Mononuclear cell (primary cell): ENCODE measurements at places on chromosomes 16 and 17. TPM values are rescaled to one million over a fixed set of nuclear protein-coding genes. Genes with fewer than 3 reads are reported as not detected.

The CNGB1 gene
- total RNA-seq = not detected

The TRIM16 gene
- 5.5 TPM for total RNA-seq

The CPNE7 gene
- 0.52 TPM for total RNA-seq

The OR1A2 gene
- total RNA-seq = not detected

The KRT12 gene
- total RNA-seq = not detected

The PDILT gene
- total RNA-seq = not detected

The CDR2 gene
- 89.8 TPM for total RNA-seq

The TBC1D28 gene
- not detected for total RNA-seq

The CCL2 gene
- total RNA-seq = 2.2 TPM

The ADAP2 gene
- total RNA-seq = 20.8 TPM

The KRTAP2-1 gene
- not detected for total RNA-seq

The RPL26 gene
- 6,688 TPM for total RNA-seq

The ACBD4 gene
- 6.9 TPM for total RNA-seq

The FBF1 gene
- 11.2 TPM for total RNA-seq

The SEPTIN12 gene
- not detected for total RNA-seq

The NUPR1 gene
- total RNA-seq = under 0.01 TPM

The MAF gene
- total RNA-seq = 9.1 TPM

The KRT33B gene
- total RNA-seq = not detected

The KRT23 gene
- 0.52 TPM for total RNA-seq

The SLC13A2 gene
- not detected for total RNA-seq

The SCIMP gene
- 5.5 TPM for total RNA-seq

The SEPTIN1 gene
- 38.7 TPM for total RNA-seq

The ACSM2A gene
- not detected for total RNA-seq

The SNX11 gene
- 12.5 TPM for total RNA-seq

The CCL4 gene
- 482 TPM for total RNA-seq

The ORC6 gene
- 2.4 TPM for total RNA-seq

The KRTAP1-5 gene
- not detected for total RNA-seq

The ENPP7 gene
- not detected for total RNA-seq

The CHST4 gene
- total RNA-seq = not detected

The CDYL2 gene
- 8.2 TPM for total RNA-seq

The TMEM98 gene
- not detected for total RNA-seq

The GNAO1 gene
- 0.84 TPM for total RNA-seq

The C16orf95 gene
- total RNA-seq = 0.42 TPM

The RCVRN gene
- total RNA-seq = 0.10 TPM

The SOX9 gene
- not detected for total RNA-seq

The DGKE gene
- 19.4 TPM for total RNA-seq
